ENCODE measurements at places on chromosomes 2 and 18.

- DNase-seq: no peak
These were observed 102.3 kb upstream of the CD302 start for GRCh38 chr2:159900343-159900742.

DNA sequence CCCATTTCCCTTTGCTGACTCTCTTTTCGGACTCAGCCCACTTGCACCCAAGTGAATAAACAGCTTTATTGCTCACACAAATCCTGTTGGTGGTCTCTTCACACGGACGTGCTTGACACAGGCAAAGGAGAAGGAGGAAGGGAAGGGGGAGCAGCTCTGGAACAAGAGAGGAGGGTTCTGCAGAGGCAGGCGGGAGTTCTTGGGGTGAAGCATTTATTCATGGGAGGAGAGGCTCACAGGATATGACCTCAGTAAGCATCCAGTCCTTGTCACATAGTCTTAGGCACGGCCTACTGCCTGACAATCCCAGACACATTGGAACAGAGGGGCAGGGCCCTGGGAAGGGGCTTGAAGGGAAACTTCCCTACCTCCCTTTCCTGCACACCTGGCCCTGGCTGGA lies 171.7 kb upstream of the HS6ST1 start:
- DNase-seq: no peak

DNA sequence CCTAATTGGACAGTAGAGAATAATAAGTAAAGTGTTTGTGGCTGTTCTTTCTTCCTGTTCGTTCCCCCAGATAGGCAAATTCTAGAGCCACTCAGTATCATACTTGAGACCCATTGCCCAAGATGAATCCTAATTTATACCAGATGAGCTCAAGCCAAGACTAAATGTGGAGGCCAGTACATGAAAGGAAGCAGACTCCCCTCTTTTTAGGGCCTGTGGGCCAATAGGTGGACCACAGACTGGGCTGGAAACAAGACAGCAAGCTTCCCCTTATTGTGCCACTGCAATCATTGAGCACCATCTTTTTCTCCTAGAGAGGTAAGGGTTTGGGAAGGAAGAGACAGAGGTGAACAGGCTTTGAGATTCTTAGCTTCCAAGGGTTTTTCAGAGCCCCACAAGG lies 141.9 kb downstream of the MGAT5 start:
- no peak for DNase-seq

GRCh38 chr2:231235217-231235616 lies 36.8 kb downstream of the ARMC9 start:
- DNase-seq: no peak

DNA sequence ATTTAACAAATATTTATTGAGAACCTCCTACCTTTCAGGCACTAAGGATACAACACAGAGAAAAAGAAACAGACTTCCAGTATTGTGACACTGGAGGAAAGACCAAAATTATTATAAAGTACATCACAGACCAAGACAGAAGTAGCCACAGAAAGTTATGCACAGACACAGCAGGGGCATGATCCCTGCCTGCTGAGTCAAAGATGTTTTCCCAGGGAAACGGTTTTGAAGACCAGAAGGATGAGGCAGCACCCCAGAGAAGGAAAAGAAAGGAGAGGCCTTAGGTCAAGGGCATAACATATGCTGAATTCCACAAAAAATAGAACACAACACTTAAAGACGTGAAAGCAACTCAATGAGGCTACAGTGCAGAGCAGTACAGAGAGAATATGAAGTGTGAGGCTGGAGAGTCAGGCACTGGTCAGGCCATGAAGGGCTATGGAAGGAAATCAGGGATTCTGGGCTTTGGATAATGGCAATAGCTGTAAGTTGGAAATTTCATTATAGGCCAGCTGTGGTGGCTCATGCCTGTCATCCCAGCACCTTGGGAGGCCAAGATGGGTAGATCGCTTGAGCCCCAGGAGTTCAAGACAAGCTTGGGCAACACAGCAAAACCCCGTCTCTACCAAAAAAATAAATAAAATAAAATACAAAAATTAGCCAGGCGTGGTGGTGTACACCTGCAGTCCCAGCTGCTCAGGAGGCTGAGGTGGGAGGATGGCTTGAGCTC lies 8.2 kb downstream of the ADAM17 start:
- DNase-seq: no peak

- DNase-seq: no peak
These were observed 1472.2 kb downstream of the SUCLG1 start for GRCh38 chr2:82986899-82987298.

Data from left renal cortex interstitium (tissue), 4 donors.